ENCODE measurements at places on chromosomes 12 and 14.

GRCh38 chr12:50842637-50843493 is at the start of gene TMPRSS12:
Gene TMPRSS12 (plus strand): TSS chr12:50842926. CDS start chr12:50842965, 39 bp downstream.
- no peak for DNase-seq

DNA sequence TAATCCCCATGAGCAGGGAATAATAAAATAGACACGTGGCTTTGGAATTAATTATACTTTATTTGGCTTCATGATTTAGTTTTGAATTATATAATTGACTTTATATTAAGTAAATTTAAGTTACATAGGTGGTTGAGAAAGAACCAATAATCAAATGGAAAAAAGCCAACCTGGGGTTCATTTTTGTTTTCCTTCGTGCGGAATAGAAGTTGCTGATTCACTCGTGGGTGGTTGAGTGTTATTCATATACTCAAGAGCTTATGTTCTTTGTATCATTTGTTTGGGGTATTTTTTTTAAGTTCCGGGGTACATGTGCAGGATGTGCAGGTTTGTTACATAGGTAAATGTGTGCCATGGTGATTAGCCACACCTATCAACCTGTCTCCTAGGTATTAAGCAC is 58.0 kb downstream of the ZNF664 start:
- DNase-seq = no peak

DNA sequence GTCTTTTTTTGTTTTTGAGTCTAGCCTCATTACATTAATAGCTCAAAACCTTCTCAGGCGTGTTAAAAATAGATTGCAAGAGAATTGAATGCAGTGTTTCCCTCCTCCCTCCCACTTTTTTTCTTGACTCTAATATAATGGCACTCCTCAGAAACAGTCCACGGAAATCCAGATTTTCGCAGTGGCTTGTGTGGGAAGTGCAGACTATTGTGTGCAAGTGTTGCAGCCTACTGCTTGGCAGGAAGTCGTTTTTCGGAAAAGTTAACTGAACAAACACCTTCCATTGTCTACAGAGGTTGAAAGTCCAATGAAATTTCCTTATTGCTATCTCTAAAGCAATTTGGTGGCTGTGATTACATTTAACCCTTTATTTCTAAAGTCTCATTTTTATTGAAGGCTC is 147.9 kb upstream of the E2F7 start:
- DNase-seq = no peak

DNA sequence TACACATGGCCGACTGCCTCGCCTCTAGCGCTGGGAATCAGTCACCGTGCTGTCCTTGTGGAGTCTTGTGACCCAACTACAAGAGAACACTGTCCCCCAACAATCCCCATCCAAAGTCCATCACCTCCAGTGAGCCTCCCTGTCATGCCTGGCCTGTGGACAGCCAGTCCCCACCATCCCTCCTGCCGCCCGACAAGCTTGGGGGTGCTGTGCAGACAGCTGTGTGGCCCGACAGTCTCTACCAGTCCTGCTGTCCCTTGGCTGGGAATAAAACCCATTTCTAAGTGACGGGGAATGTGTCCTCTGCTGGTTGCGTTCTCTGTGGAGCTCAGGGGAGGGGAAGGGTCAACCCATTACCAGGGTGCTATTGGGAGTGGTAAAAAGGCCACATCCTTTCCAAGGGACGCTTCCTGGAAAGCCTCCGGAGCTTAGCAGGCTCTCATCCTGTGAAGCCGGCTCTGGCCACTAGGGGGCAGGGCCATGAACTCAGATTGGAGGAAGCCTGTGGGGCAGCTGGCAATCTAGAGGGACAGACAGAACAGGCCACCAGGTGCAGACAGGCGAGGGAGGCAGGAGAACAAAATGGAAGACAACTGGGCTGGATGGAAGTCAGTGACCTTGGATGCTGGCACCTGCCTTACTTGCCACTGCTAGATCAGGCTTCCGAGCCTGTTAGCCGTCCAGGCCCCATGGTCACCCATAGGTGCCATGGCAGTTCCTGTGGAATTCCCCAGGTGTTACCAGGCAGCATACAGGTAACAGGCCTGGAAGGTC is 12.0 kb upstream of the BLTP3B start:
- DNase-seq = peak; percentile 59

- no peak for DNase-seq
Measured at GRCh38 chr12:128052331-128052730, 214.6 kb upstream of the TMEM132C start.

GRCh38 chr12:49470986-49471385 is 67.8 kb upstream of the KCNH3 start:
- no peak for DNase-seq

- DNase-seq = no peak
Measured at GRCh38 chr14:23577004-23577681, 1.4 kb downstream of the JPH4 start.

- no peak for DNase-seq
Measured at GRCh38 chr12:102535306-102535705, 54.9 kb upstream of the IGF1 start.

GRCh38 chr14:55929136-55929535 is 189.1 kb upstream of the PELI2 start:
- DNase-seq = no peak

DNA sequence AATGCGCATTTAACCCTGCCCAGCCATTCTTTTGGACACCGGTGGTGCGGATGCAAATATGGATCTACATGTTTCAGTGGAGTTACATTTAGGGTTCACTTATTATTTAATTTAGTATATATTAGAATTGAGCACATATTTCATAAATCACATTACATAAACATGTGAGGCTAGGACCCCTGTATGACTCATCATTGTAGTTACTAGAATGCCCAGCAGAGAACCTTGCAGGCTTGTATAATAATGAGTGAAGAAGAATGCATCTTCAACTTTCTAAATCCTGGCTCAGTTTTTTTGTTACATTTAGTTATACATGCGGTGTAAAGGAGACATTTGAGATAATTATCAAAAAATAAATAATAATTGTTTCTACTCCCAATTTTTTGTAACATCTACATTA is 369.0 kb downstream of the ATP23 start:
- no peak for DNase-seq

DNA sequence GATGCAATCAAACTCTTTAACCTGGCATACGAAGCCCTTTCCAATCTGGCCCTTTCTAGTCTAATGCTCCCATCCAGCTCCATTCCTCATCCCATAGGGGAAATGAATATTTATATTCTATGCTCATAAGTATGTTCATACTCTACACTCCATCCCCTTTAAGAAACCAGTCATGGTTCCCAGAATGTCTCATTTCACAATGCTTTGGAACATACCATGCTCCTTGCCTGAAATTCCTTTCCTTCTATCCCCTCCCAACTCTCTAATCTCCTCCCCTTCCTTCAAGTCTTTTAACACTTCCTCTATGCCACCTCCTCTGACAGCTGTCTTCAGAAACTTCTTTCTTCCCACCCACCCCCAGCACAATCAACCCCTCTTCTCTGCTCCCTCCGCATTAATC is 207.0 kb upstream of the CAND1 start:
- no peak for DNase-seq
